CD4-positive, alpha-beta T cell treated with Interleukin-2 at 100 ng/mL for 4 hours (primary cell): ENCODE measurements at places on chromosomes 7 and 10.

GRCh38 chr7:94414481-94414880, 19.8 kb downstream of the COL1A2 start:
- DNase-seq, result no peak

GRCh38 chr7:47725031-47725780, 143.3 kb upstream of the TNS3 start:
- no peak for DNase-seq

DNA sequence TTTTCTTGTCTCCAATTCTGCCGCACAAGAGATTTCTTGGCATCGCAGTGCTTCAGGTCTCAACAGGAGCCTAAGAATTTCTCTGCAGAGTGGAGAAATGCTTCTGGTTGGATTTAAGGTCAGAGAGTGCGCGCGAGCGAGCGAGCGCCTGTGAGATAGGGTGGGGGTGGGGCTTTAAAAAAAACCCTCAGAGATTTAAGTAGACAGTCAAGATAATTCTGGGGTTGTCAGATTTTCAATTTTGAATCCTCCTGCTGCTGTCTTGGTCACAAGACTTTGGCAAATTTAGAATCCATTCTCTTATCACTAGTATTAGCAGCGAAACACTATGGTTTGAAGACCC, 49.7 kb downstream of the CPEB3 start:
- DNase-seq, result no peak

- DNase-seq, result no peak
Measured at GRCh38 chr10:688312-689120, 952 bp downstream of the DIP2C start.

DNA sequence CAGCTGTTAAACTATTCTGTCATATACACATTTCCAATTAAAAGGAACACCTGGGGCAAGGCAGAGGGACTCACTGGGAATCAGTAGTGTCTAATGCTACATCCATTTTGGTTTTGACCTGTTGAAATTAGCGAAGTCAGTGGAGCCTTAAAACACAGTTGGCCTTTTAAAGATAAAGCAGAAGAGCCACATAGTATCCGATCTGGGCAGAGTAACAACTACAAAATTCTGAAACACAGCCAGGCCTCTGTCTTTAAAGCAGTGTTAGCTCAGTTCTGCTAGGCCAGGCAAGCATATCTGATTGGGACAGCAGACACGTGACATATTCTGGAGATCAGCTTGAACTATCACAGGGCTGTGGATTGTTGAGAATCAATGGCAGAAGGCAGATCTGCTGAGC, 117.5 kb upstream of the WNT16 start:
- no peak for DNase-seq

DNA sequence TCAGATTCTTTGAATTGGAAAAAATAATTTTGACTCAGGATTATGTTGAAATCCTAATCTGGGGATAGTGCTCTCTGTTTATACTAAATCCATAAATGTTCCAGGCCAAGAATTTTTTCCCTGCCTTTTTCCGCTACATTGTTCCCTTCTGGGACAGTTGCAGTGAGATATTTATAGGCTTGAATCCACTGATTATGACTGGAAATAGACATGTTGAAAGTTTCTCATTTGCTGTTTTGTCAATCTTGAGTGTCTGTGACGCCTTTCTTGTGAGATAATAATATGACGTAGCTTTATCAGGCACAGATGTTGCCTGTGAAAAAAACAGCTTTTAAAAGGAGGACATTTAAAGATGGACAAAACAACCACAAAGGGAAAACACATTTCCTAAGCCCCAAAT, 155.9 kb downstream of the ARID5B start:
- DNase-seq, result no peak

DNA sequence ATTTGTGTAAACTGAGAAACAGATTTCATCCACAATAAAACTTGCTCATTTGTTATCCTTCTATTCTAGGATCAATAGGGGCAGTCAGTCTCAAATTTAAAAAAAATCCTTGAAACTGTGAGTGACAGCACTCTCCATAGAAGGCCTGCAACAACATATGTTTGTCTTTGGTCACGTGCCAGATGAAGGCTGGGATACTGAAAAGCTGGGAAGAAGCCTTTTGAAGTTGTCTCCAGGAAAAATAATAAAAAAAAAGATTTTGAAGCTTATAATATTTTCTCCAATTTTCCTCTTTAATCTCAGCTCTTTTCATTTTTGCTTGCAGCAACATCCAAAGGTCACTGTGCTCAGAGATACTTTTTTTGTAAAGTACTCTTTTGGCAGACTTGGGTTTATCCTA, 128.6 kb upstream of the SLC26A5 start:
- no peak for DNase-seq

GRCh38 chr10:74510594-74510993, 315.8 kb upstream of the KAT6B start:
- no peak for DNase-seq

DNA sequence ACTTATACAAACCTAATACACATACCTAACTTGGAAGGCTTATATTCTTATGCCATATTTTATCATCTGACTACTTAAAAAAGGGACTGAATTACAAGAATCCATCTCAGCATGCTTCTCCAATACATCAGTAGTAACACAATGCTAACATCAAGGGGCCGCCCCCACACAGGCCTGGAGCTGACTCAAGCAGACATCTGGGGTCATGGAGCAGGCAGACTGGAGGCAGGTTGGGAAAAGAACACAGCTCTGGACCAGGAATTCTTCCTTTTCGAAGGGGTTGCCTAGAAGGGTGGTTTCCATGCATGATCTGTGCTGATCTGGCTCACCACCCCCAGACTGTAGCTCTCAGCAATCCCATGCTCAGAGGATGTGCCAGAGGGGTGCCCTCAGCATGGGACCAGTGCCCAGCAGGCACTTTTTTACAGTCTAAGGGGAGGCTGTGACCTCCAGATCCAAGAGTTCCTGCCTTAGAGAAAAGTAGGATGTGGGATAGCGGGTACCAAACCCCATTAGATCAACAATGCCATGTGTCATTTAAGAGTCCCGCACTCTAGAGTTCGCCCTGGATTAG, 26.1 kb upstream of the DUSP5 start:
- DNase-seq, result no peak

DNA sequence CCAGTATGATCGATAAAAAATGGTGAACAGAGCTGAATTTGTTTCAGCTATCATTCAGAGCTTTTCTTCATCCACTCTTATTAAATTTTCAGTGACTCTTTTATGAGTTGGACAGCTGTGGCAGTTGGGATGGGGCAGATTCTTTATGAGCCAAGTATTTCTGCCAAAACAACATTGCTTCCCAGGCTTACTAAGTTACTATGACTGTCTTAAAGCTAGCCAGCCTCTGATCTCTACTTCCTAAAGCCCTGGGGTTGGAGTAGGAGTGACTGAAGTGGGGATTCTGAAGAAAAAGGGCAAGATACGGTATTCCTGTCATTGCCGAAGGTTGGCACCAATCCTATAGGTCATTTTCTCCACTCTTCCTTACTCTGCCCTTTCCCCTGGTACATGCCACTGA, 12.7 kb downstream of the RPP30 start:
- DNase-seq, result no peak

GRCh38 chr10:97089209-97089870, 96.4 kb downstream of the SLIT1 start:
- no peak for DNase-seq

GRCh38 chr10:118712080-118712479, 42.7 kb downstream of the CACUL1 start:
- no peak for DNase-seq

DNA sequence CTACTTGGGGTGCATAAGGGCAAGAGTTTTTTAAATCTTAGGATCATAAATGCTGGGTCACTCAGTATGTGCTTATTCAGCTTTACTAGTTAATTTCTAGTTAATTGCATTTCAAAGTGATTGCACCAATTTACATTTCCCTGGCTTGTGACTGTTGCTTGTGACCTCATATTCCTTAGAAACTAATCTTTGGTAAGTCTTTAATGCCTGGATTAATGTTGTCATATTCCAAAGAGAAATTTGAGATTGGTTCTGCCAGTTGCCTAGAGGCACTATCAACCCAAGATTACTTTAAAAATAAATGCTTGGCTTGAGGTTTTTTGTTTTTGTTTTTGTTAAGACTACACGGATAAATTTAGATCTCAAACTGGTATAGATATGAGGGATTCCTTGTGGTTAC, 103.1 kb downstream of the ANK3 start:
- DNase-seq, result no peak

GRCh38 chr7:70036695-70037094, 438.4 kb downstream of the AUTS2 start:
- DNase-seq, result no peak
